T-helper 9 cell (primary cell): ENCODE measurements at places on chromosomes 6 and 20.

GRCh38 chr6:27375613-27376079, 12.9 kb upstream of the ZNF391 start:
- DNase-seq, result no peak

DNA sequence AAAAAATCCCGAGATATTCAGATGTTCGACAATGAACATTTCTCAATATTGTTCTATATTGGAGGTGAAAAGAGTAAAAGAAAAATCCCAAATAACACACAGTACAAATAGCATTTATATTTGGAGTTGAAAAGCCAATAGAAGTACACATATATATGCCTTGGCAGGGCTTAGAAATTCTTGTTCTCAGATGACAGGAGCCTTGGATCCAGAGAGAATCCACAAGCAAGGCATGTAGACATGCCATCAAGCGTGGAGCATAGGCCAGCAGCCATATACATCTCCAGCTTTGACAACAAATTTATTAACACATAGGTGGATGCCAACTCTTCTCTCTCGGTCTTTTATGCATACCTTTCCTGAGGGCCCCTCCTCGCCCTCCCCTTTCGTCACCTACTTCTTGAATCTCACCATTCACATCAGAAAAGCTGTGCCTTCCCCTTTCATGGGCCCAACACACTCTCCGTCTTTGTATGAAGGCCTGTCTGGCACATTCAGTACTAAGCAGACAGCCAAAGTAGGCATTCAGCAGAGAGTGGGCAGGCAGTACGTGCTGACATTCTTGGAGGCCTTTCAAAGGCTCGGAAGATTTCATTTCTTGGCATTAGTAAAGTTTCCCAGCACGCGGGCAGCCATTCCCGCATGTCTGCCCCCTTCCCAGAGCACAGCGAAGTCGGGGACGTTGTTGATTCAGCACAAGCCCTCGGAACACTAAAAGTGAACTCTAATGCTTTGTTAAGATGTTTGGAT, 18.2 kb downstream of the NEDD9 start:
- DNase-seq, result no peak

GRCh38 chr6:41535766-41536165, 10.4 kb upstream of the FOXP4 start:
- DNase-seq, result no peak

GRCh38 chr20:38194971-38195504, 30.0 kb upstream of the TGM2 start:
- no peak for DNase-seq

DNA sequence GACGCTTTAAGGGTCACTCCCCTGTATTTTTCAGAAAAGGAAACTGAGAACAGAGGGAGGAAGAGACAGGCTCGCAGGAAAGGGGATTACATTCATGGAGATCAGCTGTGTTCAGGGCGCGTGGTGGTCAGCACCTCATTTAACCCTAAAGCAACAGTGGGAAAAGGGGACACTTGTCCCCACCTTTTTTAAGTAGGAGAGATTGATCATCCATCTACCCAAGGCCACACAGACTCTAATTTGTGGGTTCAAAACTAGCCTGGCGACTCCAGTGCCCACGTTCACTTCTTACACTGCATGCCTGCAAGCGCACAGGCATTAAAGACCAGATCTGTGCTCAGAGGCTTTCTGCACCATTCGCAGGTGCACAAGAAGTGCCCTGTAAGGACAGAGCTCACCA, 167.9 kb upstream of the SNX9 start:
- no peak for DNase-seq

- DNase-seq, result no peak
These were observed 22.3 kb upstream of the HECA start for GRCh38 chr6:139112561-139112960.

GRCh38 chr6:132490478-132491204, 22.3 kb downstream of the STX7 start:
- no peak for DNase-seq

GRCh38 chr20:12372557-12372956, 454.9 kb downstream of the BTBD3 start:
- DNase-seq, result no peak

- no peak for DNase-seq
These were observed 349.2 kb downstream of the TPBG start for GRCh38 chr6:82712826-82713225.

DNA sequence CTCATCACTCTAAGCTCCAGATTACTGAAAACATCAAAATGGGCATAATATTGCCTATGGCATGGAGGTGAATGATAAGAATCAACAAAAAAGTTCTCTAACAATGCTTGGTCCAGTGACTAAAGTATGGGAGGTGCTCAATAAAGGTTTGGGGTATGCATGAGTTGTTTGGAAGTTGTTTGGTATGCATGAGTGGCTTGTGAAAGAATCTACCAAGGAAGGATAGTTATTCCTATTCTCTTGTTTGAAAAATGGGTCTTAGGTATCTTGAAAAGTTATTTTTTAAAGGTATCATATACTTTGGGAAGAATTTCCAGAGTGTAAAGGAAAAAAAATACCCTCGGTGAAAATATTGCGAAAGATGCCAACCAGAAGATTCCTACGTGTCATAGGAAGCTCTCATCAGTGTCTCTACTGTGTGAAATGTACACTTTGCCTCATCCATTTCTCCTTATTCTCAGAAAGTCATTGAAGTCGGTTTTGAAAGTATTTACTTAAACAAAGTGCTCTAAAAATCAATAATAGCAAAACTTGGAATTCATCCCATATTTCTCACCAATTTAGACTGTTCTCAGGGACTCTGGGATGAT, 449.8 kb downstream of the ADGRB3 start:
- no peak for DNase-seq

GRCh38 chr20:51597389-51598231, 55.1 kb upstream of the NFATC2 start:
- no peak for DNase-seq

GRCh38 chr6:169101036-169101805, 152.4 kb downstream of the THBS2 start:
- no peak for DNase-seq

DNA sequence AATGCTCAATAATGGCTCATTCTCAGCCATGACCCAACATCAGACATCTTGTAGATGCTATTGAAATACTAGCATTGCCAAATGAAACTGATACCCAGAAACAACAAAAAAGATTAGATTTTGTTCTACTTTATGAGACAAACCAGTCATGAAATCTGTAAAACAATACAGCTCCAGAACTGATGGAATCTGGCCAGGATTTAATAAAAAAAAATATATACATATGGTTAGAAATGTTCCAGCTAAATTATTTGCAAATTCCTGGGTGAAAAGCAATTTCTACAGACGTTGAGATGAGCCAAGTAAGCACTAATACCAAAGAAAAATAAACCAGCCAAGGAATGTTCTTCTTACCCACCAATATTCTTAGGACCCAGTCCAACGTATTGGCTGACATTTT, 201.3 kb downstream of the EPHA7 start:
- no peak for DNase-seq

DNA sequence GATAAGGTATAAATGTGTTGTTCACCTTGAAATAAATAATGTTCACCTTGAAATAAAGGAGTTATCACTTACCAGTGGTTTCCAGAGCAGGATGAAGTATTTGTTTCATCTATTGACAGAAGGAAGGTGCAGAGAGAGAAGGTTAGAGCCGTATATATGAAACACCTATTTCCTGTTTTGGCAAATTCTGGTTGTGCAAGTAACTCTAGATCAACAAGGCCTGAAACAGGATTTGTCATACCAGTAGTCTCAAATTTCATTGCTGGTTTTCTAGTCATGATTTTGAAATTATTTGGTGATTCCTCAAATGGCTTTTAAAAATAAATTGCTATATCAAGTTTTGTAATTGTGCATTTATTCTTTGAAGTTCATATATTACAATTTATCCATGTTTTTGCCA, at the start of gene CRISP3:
TSS of gene CRISP3 (minus strand) at position 130 of the 400 bp plus-strand sequence. CDS start at position 109, 21 bp downstream.
- no peak for DNase-seq

GRCh38 chr20:44908987-44909871, 631 bp upstream of the PABPC1L start:
- DNase-seq, result no peak

- DNase-seq, result no peak
These were observed 22.1 kb downstream of the MDGA1 start for GRCh38 chr6:37675606-37676005.

DNA sequence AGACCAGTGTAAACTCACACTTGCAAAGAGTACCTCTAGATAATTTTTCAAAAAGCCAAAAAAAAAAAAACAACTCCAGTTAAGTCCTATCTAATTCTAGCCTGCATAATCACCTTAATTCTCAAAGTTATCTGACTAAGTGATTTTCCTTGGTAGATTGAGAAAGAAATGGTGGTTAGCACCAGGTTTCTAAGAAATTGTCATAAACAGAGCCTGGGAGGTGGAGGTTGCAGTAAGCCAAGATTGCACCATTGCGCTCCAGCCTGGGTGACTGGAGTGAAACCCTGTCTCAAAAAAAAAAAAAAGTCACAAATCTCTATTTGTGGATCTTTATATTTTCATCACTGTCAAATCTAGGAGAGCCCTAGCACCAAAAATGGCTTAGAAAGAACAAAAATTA, 8.9 kb downstream of the FBXO5 start:
- no peak for DNase-seq

DNA sequence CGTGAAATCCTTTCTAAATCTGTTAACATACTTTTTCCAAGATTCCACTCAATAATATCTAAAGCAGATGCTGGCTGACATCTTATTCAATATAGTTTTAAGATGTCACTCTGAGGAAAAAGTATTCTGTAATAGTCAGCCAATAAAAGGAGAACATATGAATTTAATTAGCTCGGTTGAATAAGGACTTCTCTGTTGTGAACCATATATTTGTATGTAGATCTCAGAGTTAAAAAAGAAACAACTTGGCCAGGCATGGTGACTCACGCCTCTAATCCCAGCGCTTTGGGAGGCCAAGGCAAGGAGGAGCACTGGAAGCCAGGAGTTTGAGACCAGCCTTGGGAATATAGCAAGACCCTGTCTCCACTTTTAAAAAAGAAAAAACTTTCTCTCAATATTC, 7.4 kb upstream of the CD24 start:
- DNase-seq, result no peak

GRCh38 chr6:166341977-166342348, 382 bp downstream of the SFT2D1 start:
- DNase-seq, result no peak

DNA sequence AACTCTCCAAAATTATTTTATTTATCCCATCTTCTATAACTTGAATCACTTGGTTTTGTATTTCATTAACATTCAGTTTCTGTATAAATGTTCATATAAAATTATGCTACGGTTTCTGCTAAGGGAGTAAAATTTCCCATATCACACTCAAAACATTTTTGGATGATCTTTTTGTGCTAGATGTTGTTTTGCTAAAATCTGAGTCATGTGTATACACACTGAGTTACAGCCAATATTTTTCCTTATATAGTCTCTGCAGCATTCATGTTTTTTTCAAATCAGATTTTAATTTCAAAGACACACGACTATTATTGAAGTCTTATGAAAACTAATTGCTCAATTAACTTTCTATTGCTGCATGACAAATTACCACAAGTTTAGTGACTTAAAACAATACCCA, 54.3 kb upstream of the SLC2A12 start:
- DNase-seq, result no peak

DNA sequence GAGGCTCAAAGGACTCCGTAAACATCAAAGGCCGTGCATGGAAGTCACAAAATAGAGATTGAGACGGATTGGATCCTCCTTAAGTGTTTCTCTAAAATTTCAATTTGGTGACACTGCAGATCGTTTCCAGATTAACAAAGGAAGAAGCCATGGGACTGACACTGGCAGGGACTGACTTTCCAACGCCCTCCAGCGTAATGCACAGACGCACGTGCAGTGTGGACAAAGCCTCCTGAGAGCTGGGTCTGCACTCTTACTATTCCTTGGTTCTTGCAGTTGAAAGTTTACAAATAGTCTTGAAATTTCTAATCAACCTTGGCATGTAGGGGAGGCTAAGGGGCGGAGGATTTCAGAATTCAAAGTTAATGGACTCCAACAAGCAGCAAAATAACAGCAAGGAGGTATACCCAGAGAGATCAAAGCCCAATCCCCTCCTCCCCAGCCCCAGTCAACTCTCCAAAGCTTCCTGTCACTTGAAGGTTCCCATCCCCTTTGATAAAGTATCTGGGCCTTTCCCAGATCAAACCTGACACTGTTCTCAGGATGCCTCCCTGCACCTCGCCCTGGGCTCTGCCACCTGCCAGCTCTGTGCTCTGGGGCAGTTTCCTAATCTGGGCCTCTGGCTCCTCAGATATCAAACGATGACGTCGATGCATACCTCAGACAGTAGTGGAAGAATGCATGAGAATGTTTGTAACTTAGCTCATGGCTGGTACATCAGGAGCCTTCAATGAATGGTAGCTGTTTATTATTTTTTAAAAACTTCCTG, 106.5 kb upstream of the TRAF3IP2 start:
- no peak for DNase-seq

GRCh38 chr20:49529470-49529869, 38.5 kb downstream of the PTGIS start:
- no peak for DNase-seq

DNA sequence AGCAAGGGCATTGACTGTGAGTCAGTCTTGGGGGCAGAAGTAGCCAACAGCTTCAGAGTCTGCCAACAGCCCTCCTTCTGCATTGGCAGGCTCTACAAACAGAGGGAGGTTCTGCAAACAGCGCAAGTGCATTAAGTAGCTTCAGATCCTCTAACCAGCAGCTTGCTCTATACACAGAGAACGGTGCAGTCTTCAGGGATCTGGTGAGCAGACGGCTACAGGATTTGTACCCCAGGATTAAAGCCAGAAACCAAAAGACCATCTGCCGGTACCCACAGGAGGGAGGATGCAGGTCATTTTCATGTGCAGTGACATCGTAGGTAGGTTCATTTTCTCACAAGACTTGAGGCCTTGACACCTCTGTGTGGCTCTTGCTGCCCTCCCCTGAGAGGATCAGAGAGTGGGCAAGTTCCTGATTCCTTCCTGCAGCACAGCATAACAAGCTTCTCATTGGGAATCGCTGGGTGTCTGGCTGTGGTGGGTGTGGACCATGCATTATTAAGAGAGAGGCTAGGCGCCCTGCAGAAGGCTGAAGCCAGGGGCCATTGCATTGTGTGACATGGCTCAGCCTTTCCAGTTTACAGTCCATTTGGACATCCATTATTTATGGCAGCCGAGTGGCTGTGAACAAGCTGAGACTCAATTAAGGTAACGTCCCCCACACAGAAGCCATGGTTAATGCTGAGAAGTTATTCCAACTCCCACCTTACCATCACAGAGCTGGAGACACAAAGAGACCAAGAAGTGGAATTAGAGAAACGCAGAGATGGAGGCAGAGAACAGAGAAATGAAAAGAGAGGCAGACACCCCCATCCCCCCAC, 250.0 kb downstream of the LRFN2 start:
- DNase-seq, result no peak
